Dermis blood vessel endothelial cell (primary cell): ENCODE measurements at places on chromosomes 3 and 15.

GRCh38 chr3:171790898-171791691 lies 19.2 kb downstream of the PLD1 start:
- DNase-seq = peak; percentile 92

DNA sequence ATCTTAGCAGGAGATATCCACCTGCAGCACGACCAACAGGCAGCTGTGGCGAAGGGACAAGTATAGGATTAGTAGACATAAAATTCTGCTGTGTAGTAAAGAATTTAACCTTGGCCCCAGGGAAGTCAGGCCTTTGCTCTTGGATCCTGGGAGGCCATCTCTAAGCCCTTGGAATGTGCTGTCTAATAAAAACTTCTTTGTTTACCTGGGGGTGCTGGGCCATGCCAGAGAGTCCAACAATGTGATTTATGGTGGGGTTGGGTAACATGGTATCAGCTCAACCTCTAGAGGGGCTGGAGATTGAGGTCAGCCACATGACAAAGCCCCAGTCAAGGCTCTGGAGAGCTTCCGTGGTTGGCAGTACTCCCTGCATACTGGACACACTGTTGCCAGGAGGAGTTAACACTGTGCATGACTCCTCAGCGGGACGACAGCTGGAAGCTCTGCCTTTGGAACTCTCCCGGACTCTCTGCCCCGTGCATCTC lies 52.4 kb downstream of the HEG1 start:
- no peak for DNase-seq

GRCh38 chr15:70236341-70237086 lies 138.8 kb upstream of the TLE3 start:
- peak; percentile 15 for DNase-seq

- DNase-seq = no peak
Measured at GRCh38 chr3:24943961-24944360, 449.3 kb upstream of the THRB start.

DNA sequence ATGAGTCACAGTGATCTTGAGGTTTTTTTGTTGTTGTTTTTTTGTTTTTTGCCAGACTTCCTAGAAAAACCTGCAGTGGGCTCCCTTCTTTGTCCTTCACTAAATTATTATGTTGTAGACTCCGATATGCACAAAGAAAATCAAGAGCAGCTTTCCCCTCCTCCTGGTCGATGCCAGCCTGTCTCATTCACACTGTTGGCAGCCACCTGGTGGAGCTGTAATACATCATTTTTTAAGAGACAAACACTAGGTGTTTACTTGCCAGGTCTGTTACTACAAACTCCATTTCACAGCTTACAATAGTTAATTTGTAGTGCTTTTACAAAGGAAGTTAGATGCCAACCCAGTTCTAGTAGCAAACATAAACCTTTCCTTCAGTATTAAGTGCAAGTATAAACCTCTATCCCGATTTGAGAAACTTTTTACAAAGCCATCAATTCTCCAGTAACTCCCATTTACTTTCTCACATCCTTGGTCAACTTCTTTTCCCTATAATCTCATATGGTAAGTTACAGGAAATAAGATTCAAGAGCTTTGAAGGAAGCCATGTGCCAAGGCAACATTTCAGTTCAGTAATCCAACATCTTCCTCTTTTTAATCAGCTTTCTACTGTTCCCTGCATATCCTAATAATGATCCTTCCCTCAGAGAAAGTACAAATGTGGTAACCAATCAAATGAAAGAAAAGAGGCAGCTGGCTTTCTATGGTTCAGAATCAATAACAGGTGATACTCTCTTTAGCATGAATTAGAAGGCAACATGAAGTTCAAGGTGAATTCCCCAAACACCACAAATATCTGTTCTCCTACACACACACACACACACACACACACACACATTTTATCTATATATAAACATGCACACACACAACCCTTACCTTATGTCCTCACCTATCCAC lies 14.0 kb downstream of the AAGAB start:
- DNase-seq = peak; percentile 33

- DNase-seq = no peak
Measured at GRCh38 chr15:47961401-47962090, 159.2 kb upstream of the SLC24A5 start.

- no peak for DNase-seq
Measured at GRCh38 chr15:73317651-73318462, 50.9 kb downstream of the HCN4 start.

DNA sequence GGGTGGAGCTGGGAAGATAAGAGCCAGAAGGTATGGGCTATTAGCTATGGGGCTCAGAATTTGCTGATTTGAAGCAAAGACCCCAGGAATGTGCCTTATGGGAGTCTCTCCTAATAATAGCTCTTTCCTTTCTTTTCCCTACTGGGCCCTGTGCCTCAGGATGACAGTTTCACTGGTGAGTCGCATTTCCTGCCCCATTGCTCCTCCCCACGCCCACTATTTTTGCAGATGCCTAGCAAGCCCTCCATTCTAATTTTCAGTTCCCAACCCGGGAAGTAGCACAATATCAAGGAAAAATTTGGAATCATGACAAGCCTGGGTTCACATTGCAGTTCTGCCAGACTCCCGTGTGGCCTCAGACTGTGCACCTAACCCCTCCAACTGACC lies 583 bp downstream of the IL17RE start:
- DNase-seq = peak; percentile 52

- DNase-seq = no peak
Measured at GRCh38 chr15:26081758-26082220, 218.7 kb upstream of the ATP10A start.

GRCh38 chr3:144109944-144110343 lies 138.3 kb downstream of the DIPK2A start:
- DNase-seq = no peak

- DNase-seq = no peak
Measured at GRCh38 chr3:197504641-197505121, 51.1 kb downstream of the BDH1 start.

DNA sequence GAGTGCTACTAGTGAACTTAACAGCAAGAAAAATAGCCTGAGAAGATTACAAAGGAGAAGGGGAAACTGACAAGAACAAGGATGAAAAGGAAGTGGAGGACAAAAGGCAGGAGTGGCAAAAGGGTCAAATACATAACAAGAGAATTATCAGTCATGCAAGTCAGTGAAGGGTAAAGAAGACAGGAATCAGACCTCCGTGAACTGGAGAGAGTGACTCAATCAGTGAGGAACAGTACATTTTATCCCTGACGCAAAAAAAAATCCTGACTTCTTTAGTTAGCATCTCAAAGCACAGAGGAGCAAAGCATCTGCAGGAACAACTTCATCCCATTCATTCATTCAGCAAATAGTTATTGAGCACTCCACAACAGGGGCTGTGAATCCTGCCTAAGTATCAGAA lies 97.8 kb downstream of the SST start:
- DNase-seq = no peak

GRCh38 chr3:157573780-157574378 lies 70.7 kb upstream of the VEPH1 start:
- DNase-seq = no peak

- no peak for DNase-seq
Measured at GRCh38 chr3:41525303-41526064, 326.2 kb downstream of the CTNNB1 start.

GRCh38 chr3:10344147-10344943 lies 23.4 kb upstream of the SEC13 start:
- DNase-seq = peak; percentile 77

GRCh38 chr3:145190138-145190537 lies 970.8 kb downstream of the PLOD2 start:
- DNase-seq = no peak

DNA sequence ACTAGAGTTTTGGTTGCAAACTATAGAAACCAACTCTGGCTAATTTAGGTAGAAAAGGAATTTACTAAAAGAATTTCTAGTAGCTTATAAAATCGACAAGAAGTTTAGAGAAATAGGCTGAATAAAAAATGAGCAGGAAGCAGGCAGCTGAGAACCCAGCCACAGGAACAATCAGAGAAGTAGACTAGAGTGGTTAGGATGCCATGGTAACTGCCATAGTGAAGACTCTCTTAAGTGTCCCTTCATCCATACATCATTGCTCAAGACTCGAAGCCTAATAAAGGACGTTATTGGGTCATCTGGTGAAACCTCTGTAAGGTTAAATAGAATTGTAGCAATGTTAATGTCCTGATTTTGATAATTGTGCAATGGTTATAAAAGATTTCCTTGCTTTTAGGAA lies 13.8 kb downstream of the AVEN start:
- DNase-seq = no peak

GRCh38 chr3:54954022-54954421 lies 26.2 kb upstream of the LRTM1 start:
- DNase-seq = no peak

GRCh38 chr15:28929200-28929599 lies 43.4 kb downstream of the APBA2 start:
- DNase-seq = no peak

GRCh38 chr3:37243820-37244748 lies 69.7 kb upstream of the LRRFIP2 start:
- peak; percentile 82 for DNase-seq

- no peak for DNase-seq
Measured at GRCh38 chr3:135324301-135324700, 529.2 kb downstream of the EPHB1 start.
